CD4-positive, alpha-beta T cell treated with Interleukin-17A for 1 hour (primary cell): ENCODE measurements at places on chromosomes 6 and 20.
A peak's percentile ranks its signal among the peaks of the same experiment; 100 is the strongest.

DNA sequence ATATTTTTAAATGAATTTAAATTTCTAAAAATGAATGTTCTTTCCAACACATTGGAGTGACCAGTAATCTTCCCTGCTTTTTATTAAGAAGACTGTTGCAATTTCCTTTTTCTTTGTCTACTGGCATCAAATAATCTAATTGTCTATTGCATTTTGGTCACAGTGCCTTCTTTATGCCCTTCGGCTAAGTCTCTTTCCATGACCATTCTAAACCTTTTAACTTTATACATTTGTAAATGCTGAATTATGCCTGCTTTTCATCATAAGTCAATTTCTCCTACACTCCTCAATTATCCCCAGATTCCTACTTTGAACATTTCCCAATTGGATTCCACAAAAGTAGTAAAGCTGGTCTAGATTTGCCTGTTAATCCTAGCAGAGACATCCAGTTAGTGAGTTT is 69.1 kb upstream of the HSF2 start:
- DNase-seq, result no peak

DNA sequence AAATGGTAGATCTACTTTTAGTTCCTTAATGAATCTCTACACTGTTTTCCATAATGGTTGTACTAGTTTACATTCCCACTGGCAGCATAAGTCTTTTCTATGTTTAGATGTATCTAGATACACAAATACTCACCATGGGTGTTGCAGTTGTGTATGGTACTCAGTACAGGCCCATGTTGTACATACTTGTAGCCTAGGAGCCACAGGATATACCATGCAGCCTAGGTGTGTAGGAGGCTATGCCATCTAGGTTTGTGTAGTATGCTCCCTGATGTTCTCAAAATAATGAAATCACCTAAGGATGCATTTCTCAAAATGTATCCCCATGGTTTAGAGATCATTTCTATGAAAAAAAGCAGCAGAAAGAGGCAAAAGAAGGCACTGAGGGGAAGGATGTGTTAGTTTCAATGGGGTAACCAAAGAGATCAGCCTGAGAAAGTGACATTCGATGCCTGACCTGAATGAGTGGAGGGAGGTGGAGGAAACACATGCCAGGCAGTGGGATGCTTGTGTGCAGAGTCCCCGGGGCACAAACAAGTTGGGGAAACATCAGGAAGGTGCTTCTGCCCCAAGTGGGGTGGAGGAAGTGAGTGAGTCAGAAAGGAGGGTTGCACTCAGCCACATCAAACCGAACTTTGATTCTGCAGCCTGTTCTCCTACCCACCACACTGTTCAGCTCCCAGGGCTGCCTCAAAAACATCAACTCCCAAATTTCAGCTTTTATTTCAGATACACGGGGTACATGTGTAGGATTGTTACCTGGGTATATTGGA is 191.2 kb downstream of the ZNF217 start:
- no peak for DNase-seq

DNA sequence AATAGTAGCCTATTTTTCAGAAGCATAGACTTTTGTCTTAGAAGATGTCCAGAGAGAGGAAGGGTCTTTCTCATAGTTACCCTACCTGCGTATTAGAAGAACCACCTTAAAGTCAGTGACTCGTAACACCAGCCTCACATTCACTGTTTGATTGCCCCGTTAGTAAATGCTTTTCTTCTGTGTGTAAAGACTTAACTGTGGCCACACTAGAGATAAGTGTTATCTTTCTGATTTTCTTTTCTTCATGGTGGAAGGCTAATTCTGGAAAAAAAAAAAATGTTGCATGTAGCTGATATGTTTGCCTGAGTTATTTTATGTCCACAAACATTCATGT is 83.9 kb downstream of the SAMD3 start:
- DNase-seq, result no peak

GRCh38 chr6:170449835-170450753 is 103.0 kb downstream of the PSMB1 start:
- DNase-seq, result no peak

GRCh38 chr6:35969646-35970045 is 48.7 kb upstream of the SRPK1 start:
- DNase-seq, result no peak

GRCh38 chr20:20743511-20744169 is 31.2 kb upstream of the RALGAPA2 start:
- DNase-seq, result no peak

- DNase-seq, result no peak
Observed at GRCh38 chr6:87281426-87281825, 41.0 kb upstream of the SMIM8 start.

GRCh38 chr6:16712255-16712930 is 48.9 kb downstream of the ATXN1 start:
- peak; percentile 62 for DNase-seq

DNA sequence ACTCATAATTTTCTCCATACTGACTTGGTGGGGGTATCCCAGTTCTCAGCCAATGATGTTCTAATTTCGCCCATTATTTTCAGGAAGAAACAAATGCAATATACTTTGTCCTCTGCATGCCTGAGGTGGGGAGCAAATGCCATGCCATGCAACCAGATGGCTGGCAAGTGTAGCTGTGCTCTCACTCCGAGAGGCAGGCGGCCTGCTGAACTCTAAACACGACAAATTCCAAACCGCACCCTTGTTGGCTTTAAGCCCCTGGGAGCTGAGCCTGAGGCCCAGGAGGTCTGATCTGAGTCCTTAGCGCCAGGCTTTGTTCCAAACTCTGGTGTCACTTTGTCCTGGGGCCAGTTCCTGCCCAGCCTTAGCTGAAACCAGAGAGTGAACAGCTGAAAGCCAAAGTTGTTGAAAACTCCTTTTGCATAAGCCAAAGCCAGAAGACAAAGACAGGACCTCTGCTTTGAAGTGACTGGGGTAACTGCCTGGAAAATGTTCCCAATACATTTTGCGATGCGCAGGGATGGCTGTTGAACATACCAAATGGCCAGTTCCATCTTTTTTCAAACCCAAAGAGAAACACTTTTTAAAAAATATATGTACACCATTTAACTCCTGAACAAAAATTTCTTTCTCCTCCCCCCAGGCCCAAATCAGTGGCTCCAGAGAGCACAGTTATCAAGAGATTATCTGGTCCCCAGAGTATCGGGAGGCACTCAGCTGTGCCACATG is 46.2 kb downstream of the TTI1 start:
- DNase-seq, result no peak

GRCh38 chr20:40978761-40979160 is 49.9 kb upstream of the TOP1 start:
- DNase-seq, result no peak

- DNase-seq, result no peak
Observed at GRCh38 chr6:45997875-45998506, 17.7 kb downstream of the CLIC5 start.

DNA sequence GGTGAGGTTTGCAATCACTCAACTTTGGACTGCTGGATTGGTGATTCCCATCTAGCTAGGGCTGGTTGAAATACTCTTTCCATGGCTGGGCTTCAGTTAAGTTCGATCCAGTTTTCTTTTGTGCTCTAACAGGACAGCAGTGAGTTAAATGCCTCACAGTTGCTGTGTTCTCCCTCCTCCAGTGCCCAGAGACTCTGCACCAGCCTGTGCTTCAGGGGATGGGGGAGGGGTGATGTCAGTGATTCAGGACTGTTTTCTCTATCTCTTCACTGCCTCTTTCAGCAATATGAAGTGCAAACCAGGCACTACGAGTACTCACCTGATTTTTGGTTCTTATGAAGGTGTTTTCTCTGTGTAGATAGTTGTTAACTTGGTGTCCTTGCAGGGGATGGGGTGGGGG is 88.2 kb upstream of the FAM83B start:
- DNase-seq, result no peak

- no peak for DNase-seq
Observed at GRCh38 chr6:88921734-88922133, 41.7 kb downstream of the RNGTT start.

GRCh38 chr6:53513519-53513966 is 31.4 kb downstream of the GCLC start:
- no peak for DNase-seq

DNA sequence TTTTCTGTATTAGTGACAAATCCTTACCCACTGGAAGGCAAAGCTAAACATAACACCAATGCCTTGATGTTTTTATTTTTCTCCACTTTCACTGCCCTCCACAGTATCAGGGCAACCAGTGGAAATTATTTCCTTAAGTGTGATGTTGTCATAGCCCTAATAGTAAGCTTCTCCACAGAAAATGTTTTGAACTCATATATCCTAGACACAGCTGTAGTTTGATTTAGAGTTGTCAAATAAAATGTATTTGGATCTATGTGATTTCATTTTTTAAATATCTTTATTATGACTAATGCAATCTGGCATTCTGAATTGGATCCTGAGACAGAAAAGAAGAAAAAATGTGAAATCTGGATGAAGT is 70.9 kb upstream of the UFL1 start:
- DNase-seq, result no peak

GRCh38 chr20:58330687-58331086 is 21.2 kb downstream of the RAB22A start:
- no peak for DNase-seq

DNA sequence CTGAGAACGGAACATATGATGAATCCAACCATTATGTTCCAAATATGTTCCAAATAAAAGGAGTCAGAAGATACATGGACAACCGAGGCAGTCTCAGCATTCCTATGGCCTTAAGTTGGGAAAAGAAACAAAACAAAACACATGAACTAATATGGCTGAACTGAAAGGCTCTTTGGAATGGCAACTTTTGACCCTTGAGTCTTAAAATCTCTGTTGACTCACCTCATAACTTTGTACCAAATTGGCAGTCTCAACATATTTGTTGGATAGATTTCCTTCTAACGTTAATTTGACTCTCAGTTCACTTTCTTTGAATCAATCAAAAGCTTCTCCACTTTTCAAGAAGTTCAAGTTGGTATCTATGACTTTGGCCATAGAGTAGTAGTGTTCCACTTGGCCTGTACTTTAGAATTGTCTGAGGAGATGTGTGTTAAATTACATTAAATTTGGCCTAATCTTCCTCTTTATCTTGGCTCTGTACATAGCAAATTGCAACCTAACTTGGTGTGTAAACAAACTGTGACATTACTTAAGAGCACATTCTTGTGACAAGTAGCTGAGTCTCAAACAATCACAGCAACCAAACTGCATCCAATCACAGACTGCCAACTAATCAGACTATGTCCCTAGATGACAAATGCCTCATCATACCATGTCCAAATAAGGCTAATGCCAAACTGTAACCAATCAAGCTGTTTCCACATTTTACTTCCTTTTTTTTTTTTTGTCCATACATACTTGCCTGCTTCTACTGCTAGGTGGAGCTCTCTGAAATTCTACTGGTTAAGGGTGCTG is 208.8 kb downstream of the BMP2 start:
- DNase-seq, result no peak
